Glomerular endothelial cell (primary cell): ENCODE measurements at places on chromosomes 5 and 9. TPM values are rescaled to one million over a fixed set of nuclear protein-coding genes. Genes with fewer than 3 reads are reported as not detected.

RCL1 gene
- 10.7 and 18.3 TPM in 2 replicates for total RNA-seq

BTNL8 gene
- not detected in 2 replicates for total RNA-seq

SAXO1 gene
- total RNA-seq: not detected in 2 replicates

TEX48 gene
- not detected in 2 replicates for total RNA-seq

EHMT1 gene
- total RNA-seq: 61.3 and 96.9 TPM in 2 replicates

NRARP gene
- 62.5 and 188 TPM in 2 replicates for total RNA-seq

KLF9 gene
- total RNA-seq: 17.0 and 23.7 TPM in 2 replicates

LCN9 gene
- not detected in 2 replicates for total RNA-seq

WDR36 gene
- total RNA-seq: 26.3 and 28.0 TPM in 2 replicates

DMRT3 gene
- 0.47 and 1.2 TPM in 2 replicates for total RNA-seq

FGD3 gene
- not detected in 2 replicates for total RNA-seq

DND1 gene
- total RNA-seq: 0.29 and 1.1 TPM in 2 replicates

FRRS1L gene
- total RNA-seq: 0.10 and 0.35 TPM in 2 replicates

IL31RA gene
- 0.76 and 3.5 TPM in 2 replicates for total RNA-seq

LTC4S gene
- total RNA-seq: not detected in 2 replicates

UBAP1 gene
- total RNA-seq: 30.6 and 34.5 TPM in 2 replicates

SLC6A19 gene
- not detected in 2 replicates for total RNA-seq

TPPP gene
- total RNA-seq: 0.19 and 0.58 TPM in 2 replicates

PCDHA1 gene
- total RNA-seq: 0.06 TPM in 1 of 2 replicates, not detected in the other

ZNF622 gene
- 24.4 and 28.2 TPM in 2 replicates for total RNA-seq

CCDC152 gene
- total RNA-seq: 0.05 and 0.23 TPM in 2 replicates

SLC45A2 gene
- total RNA-seq: not detected in 2 replicates

S1PR3 gene
- 21.4 and 22.3 TPM in 2 replicates for total RNA-seq

ARAP3 gene
- total RNA-seq: 43.5 and 69.0 TPM in 2 replicates

SPINK13 gene
- not detected in 2 replicates for total RNA-seq

TEK gene
- 63.0 and 75.4 TPM in 2 replicates for total RNA-seq

IL17B gene
- not detected in 2 replicates for total RNA-seq

IL7R gene
- total RNA-seq: 0.82 and 6.0 TPM in 2 replicates

NCS1 gene
- 39.5 and 42.1 TPM in 2 replicates for total RNA-seq

WDR38 gene
- not detected in 2 replicates for total RNA-seq

IRX4 gene
- total RNA-seq: not detected in 2 replicates

FCHO2 gene
- 16.7 and 19.6 TPM in 2 replicates for total RNA-seq

SV2C gene
- total RNA-seq: not detected in 2 replicates

HTR4 gene
- not detected in 2 replicates for total RNA-seq

PCAT7 gene
- not detected in 2 replicates for total RNA-seq

DRD1 gene
- total RNA-seq: not detected in 2 replicates

INSL6 gene
- total RNA-seq: not detected in 2 replicates

ORM1 gene
- total RNA-seq: not detected in 2 replicates

CKMT2 gene
- total RNA-seq: 0.34 TPM in 1 of 2 replicates, not detected in the other

HK3 gene
- not detected in 2 replicates for total RNA-seq

PCDHGB5 gene
- 17.5 and 27.2 TPM in 2 replicates for total RNA-seq

ACSL6 gene
- total RNA-seq: not detected in 2 replicates

IL33 gene
- total RNA-seq: 0.19 and 4.5 TPM in 2 replicates

PCDHA4 gene
- 0.29 TPM in 1 of 2 replicates, not detected in the other for total RNA-seq

SNX24 gene
- 15.9 and 16.2 TPM in 2 replicates for total RNA-seq

WNT8A gene
- total RNA-seq: not detected in 2 replicates

IFNA17 gene
- not detected in 2 replicates for total RNA-seq
